A549 treated with AZD2906 at 1 μM for 4 hours (cell line): ENCODE measurements at places on chromosomes 3 and 15. TPM values are rescaled to one million over a fixed set of nuclear protein-coding genes. Genes with fewer than 3 reads are reported as not detected.

Gene THPO
- total RNA-seq = 0.05 to 0.16 TPM in 2 of 5 replicates, not detected in the others

Gene IL17RC
- total RNA-seq = 28.0 to 34.0 TPM (median 32.0 TPM) in 5 replicates

Gene SCN11A
- total RNA-seq = 0.01 to 0.02 TPM (median 0.01 TPM) in 3 of 5 replicates, not detected in the others

Gene RAB6B
- 1.4 to 3.1 TPM (median 2.6 TPM) in 5 replicates for total RNA-seq

Gene CMC1
- total RNA-seq = 37.9 to 46.9 TPM (median 45.0 TPM) in 5 replicates

Gene PRR20G
- 1.4 to 2.8 TPM (median 2.6 TPM) in 5 replicates for total RNA-seq

Gene KIAA1143
- 12.4 to 17.2 TPM (median 14.7 TPM) in 5 replicates for total RNA-seq

Gene PAK6
- 0.21 to 0.46 TPM (median 0.29 TPM) in 5 replicates for total RNA-seq

Gene CHRFAM7A
- 4.4 to 7.5 TPM (median 6.5 TPM) in 5 replicates for total RNA-seq

Gene ADCY5
- total RNA-seq = 0.39 to 0.88 TPM (median 0.61 TPM) in 5 replicates
